Stimulated activated CD4-positive, alpha-beta T cell treated with anti-CD3 and anti-CD28 coated beads, Interleukin-12 subunit alpha, Interleukin-12 subunit beta, amount 100 ng/mL, for 24 hours (primary cell): ENCODE measurements at places on chromosomes 6 and 20.
A peak's percentile ranks its signal among the peaks of the same experiment; 100 is the strongest.

GRCh38 chr6:72659754-72660153 is 37.9 kb downstream of the KCNQ5 start:
- no peak for DNase-seq

- DNase-seq = no peak
Measured at GRCh38 chr20:50216543-50217206, 26.0 kb downstream of the CEBPB start.

DNA sequence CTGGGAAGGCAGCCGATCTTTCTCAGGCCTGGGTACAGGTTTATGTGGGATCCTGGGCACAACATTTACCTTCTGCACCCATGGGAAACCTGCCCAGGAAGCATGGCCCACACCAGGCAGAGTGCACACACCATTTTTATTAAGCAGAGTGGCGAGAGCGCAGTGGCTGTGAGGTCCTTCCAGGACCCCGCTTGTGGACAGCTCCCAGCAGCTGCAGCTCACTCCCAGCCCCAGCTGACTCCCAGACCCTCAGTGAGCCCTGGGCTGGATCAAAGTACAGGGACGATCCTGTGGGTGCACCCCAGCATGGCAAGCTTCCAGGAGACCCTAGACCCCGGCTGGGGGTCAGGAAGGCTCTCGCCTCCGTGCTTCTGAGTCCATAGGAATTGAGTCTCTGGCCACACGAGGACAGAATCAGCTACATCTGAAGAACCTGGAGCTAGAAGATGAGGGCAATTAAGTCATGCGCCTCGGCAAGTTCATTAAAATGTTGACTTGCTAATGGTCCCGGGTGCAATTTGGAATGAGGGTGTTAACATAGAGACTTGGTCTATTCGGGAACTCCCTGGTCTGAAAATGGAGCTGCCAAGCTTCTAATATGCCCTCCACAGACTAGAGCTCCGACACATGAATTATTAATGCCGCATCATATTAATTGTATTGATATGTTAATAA is 65.4 kb upstream of the SLCO4A1 start:
- DNase-seq = no peak

DNA sequence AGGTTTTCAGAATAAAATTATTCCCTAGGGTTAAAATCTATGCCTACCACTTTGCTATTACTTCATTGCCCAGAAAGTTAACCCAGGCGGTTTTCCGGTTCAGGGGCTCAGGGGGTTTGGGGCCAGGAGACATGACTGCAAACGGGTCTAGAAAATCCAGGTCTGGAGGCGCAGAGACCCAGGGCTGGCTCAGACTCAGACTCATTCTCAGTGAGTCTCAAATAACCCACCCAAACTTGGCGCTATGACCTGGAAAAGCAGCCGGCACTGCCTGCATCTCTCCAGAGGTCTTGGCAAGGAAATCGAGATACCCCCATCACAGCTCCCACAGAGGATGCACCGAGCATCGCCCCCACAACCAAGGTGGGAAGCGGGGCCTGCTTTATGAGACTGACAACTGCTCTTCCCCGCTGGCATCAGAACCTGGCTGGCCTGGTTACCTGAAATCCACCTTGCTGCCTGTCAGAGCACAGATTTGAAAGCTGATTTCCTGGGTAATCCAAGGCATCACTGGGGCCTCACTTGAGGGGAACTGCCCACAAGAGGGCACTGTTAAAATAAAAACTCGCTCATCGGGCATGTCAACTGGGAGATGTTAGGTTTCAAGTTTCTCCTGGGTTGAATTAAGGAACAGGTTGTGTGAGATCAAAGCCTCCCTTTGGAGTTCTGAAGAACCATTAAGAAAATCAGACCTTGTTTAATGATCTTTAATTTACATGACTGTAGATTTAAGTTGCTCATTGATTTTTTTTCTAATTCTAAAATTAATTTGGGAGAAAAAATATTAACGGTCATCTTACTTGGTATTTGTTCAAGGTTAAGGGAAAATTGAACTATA is 55.1 kb downstream of the KIF16B start:
- DNase-seq = peak; percentile 14

- DNase-seq = no peak
Measured at GRCh38 chr20:20353576-20353975, 14.3 kb upstream of the INSM1 start.

DNA sequence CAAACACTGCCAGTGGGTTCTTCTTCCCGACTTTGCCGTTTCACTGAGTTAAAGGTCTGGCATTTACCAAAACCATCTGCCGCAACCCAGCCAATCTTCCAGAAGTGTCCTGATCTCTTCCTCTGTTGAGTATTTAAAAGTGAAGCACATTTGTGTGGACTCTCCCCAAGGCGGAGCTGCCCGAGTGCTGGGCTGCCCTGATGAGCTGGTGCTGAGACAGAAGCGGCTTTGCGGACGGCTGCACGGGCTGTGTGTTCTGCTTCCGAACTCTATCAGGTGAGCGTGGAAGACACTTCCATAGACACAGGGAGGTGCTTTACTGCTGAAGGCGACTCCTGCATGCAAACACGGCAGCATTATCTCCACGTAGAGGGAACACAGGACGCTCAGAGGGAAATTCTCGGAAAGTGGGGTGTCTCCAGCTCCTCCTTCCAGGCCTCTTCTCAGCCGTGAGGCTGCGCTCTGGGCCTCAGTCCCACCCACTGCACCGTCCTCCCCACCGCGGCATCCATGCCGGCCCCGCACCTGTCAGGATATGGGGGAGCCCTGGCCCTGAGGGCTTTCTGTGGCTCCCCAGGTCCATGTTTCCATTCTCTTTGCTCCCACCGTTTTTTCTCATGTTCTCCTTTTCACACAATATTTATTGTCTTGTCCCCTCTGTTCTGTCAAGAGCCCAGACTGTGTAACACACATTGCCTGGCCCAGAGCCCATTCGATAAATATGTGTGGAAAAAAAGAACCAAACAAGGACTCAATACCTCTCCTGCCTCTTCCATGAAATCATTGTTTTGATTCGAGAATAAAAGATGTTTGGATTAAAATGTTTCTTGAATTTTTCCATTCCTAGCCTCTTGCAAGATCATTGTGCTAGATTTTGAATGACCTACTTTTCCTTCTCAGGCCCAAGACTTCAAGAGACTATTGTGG is 205.1 kb downstream of the DLL1 start:
- DNase-seq = no peak

DNA sequence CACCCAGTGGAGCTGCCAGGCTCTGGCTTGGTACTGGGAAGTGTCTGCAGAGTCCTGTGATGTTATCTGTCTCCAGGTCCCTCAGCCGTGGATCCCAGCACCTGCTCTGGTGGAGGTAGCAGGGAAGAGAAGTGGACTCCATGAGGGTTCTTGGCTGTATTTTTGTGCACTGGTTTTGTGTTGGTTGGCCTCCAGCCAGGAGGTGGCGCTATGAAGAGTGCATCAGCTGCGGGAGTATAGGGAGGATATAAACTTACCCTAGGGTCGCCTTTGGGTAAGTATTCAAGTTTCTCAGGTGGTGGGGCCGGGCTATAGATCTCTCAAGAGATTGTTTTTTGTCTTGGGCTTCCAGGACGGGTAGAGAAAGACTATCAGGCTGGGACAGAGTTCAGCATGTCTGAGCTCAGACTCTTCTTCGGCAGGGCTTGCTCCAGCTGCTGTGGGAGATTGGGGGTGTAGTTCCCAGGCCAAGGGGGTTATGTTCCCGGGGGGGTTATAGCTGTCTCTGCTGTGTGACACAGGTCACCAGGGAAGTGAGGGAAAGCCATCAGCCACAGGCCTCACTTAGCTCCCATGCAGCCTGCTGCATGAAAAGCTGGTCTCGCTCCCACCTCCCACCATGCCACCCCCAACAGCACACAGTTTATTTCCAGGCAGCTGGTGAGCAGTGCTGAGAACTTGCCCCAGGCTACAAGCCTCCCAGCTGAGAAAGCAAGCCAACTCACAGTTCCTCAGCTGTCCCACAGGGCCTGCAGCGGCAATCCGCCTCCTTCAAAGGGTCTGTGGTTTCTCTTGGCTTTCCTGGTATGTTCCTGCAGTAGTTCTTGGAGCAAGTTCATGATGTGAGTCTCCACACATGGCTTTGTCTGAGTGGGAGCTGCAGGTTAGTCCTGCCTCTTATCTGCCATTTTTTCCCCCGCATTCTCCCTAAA is 115.7 kb downstream of the AIG1 start:
- no peak for DNase-seq

DNA sequence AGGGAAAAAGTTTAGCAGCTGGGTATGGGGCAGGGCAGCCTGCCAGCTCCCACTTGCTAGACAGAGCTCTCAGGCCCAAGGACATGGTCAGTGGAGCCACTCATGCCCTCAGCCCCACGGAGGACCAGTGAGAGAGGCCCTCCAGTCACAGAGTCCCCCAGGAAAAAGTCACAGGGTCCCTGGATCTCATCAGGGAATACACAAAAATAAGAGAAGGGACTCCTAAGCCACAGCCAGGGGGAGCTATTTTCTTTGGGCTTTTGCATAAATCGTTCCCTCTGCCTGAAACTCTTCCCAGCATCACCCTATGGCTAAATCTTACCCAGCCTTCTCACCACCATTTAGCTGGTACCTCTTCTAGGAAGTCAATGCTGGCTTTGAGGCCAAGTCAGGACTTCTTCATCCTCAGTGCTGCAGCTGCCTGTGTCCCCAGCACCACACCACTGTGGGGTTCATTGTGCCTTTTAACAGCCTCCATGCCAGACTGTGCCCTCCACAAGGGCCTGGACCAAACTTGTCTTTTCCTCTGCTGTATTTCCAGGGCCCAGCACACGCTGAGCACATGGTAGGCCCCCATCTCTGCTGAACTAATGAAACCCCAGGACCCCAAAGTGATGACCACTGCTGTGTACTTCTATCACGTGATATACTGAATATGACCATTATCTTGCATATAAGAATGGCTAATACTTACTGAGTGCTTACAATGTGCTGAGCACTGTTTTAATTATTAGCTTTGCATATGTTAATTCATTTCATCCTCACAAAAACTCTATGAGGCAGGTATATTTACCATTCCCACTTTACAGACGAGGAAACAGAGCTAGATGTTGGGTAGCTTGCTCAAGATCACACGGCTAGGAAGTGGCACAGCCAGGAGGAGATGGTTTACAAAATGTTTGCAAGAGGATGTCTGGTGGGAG is 2.0 kb downstream of the ZNF335 start:
- no peak for DNase-seq

- DNase-seq = no peak
Measured at GRCh38 chr6:45643126-45643525, 265.4 kb upstream of the SUPT3H start.

GRCh38 chr6:111263837-111264236 is 176.5 kb downstream of the SLC16A10 start:
- no peak for DNase-seq

DNA sequence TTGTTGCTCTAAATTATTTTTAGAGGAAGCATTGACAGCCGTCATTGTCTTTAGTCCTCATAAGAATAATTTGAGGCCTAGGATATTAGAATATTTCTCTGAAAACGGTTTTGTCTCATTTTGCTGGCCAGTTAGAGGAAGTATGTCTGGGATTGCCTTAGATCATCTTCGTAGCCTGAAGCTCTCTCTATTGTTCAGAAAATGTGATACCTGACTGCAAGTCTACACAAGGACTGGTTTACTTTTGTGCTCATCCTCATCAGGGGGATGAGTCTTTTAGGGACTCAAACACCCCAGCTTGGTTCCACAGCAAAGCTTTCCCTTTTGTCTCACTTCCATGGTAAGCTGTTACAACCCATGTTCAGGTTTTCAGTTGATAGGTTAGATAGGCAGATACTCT is 141.8 kb downstream of the FARS2 start:
- DNase-seq = no peak

DNA sequence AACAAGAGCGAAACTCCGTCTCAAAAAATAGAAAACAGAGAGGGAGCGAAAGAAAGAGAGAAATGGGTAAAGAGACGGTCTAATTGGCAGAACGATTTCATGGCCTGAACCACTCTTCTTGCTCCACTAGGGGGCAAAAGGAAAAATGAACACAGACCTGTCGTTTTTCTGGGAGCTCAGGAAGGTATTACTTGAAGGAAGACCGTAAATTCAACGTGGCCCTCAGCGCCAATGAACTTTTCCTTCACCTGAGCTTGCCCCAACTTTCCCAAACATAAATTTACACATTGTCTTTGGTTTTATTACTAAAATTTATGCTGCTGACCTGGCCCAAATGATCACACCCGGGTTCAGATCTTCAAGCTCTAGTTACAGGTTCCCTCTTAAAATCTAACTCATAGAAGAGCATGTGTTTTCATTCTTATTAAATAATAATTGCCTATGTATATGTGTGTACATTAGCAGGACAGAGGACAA is 67.3 kb downstream of the ATP9A start:
- DNase-seq = no peak

DNA sequence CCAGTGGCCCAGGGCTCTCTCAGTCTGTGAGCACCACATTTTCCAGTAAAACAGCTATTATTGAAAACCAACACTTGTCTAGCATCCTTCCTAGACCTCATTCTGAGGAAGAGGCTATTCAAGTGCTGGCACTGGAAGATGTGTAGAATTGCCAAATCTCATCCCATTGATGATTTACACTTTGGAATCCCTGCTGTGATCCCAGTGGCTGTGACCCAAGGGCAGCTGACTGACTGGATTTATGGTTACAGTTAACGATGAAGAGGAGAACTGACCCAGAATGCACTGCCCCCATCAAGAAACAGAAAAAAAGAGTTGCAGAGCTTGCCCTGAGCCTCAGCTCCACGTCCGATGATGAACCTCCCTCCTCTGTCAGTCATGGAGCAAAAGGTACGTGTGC is 2.4 kb downstream of the CMTR1 start:
- DNase-seq = no peak

DNA sequence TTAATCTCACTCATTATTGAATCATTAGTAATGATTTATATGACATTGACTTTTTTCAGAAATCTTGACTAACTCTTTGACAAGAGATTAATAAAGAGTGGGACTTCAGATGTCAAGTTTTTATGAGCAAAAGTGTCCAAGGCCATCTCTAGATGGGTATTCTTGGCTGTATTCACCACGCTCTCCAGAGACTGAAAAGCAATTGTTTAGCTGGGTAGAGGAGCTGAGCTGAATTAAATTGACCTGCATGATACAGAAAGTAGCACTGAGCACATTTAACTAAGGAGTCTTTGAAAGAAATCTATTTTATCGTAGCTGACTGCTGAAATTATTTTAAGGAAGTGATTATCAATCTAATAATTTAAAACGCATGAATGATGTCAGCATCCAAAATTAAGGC is 89.4 kb downstream of the LINC00237 start:
- DNase-seq = no peak

DNA sequence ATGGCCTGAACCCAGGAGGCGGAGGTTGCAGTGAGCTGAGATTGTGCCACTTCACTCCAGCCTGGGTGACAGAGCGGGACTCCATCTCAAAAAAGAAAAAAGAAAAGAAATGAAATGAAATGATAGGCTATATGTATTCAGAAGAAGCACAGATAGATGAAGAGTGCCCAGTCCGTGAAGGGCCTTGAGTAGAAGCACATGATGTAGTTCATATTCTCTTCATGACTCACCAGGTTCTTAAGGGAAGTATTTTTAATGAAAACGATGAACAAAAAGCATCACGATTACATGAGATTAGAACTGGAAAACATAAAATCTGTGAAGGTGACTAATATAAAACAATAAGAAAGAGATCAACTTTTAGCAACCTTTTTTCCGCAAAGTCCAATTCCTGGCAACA is 29.8 kb downstream of the TPD52L1 start:
- no peak for DNase-seq
